ENCODE measurements at places on chromosomes 2 and 18. TPM values are rescaled to one million over a fixed set of nuclear protein-coding genes. Genes with fewer than 3 reads are reported as not detected.

SERPINE2 gene
- 16.4 TPM for total RNA-seq

- no peak for DNase-seq
Observed at GRCh38 chr2:38164881-38165280, 88.9 kb upstream of the CYP1B1 start.

CRACDL gene
- total RNA-seq = 0.12 TPM

GRCh38 chr2:133476931-133477615, 91.2 kb downstream of the NCKAP5 start:
- no peak for DNase-seq

DNA sequence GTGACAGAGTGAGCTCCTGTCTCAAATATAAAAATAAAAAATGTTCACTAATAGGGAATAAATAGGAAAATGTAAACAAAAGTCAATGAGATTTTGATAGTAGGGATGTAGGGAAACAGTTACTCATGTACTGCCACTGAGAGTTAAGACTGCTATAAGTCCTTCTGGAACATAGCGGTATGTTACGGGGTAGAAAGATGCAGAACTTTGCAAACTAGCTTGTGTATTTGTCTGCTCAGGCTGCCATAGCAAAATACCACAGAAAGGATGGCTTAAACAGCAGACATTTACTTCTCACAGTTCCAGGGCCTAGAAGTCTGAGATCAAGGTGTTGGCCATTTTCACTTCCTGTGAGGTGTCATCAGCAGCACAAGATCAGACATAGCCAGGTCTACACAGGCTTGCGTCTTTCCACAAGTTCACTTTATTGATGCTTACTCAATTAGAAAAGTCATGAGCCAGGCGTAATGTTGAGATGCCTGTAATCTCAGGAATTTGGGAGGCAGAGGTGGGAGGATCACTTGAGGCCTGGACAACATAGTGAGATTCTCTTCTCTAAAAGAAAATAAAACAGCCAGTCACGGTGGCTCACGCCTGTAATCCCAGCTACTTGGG, 8.8 kb downstream of the TXNDC2 start:
- no peak for DNase-seq

DGUOK gene
- 101 TPM for total RNA-seq

DNA sequence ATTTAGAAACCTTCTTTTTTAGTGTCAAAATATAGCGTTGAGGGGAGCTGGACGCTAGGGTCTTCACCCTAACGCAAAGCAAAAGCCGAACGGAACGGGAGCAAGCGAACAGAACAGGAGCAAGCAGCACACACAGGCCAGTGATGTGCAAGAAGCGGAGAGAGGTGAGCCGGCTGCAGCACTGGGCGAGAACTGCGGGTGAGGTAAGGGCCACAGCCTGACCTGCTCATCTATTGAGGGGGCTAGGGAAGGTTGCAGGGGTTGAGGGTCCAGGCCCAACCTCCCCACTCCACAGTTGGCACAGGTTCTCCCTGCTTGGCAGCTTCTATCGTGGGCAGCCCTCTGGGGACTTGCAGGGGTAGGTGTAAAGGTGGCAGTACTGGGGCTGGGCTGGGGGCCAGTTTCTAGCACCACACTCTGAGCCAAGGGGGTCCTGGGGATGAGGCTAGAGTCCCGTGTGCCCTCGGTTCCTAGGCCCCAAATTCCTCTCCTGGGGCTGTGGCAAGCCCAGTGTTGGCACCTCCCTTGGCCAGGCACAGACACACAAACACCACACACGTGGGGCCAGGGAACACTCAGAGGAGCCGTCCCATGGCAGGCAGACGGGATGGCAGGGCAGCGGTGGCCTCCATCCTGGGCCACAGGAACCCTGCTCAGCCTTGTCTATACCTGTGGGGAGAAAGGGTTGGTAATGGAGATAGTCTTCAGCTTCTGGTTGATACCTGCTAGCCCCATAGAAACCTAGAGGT, 1.2 kb upstream of the ABCB6 start:
- no peak for DNase-seq

Data from activated CD4-positive, alpha-beta memory T cell treated with anti-CD3 and anti-CD28 coated beads for 36 hours (primary cell).